Fibroblast of upper back skin (primary cell): ENCODE measurements at places on chromosomes 1 and 21.
A peak's percentile ranks its signal among the peaks of the same experiment; 100 is the strongest.

GRCh38 chr1:193706766-193707165, 520.4 kb upstream of the B3GALT2 start:
- DNase-seq: no peak

GRCh38 chr1:210446479-210446878, 117.8 kb downstream of the HHAT start:
- DNase-seq: no peak

DNA sequence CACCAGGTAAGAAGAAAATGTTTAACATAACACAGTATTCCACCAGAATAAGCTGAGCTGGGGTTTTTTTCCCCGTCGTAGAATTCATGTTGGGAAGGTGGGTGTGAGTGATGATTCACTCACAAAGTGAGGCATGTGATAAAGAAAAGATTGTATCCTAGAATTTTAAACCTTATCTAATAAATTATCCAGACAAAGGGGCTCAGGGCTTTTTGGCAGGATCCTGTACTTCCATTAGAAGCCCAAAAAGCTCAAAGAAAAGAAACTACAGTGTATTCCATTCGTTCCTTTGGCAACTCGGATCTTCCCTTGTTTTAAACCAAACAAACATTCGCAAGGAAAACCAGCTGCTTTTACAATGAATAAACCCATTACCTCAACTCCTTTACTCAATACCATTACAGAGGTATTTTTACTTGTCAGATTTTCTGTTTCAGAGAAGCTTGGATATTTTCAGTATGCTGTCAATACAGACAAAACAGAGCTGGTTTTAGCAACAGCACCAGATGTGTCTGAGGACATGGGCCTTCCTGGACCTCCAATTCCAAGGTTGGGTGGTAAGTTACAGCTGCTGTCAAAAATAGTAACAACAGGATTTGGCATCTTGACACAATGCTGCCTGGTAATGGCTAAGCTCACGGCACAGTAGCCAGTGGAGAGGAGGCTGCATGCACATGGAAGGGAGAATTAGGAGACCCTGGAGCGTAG, 159.9 kb upstream of the RUNX1 start:
- DNase-seq: peak; percentile 40

GRCh38 chr1:66374561-66375111, 159.3 kb upstream of the SGIP1 start:
- DNase-seq: peak; percentile 91

DNA sequence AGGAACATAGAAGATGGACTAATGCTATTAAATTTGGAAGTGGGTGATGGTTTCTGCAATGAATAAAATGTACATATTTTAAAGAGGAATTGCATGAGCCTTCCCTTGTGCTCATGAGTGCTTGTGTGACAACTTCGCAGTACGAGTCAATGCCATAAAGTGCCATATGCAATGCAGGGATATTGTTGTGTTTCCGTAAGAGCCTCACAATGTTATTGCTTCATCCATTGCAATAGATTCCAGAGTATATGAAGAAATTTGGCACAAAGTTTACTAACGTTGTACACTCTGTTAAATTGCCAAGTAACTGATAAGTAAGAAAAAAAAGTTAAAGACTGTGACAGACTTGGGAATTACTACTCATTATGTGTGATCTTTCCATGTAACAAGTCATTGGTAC, 22.3 kb downstream of the BTG3 start:
- DNase-seq: peak; percentile 17

DNA sequence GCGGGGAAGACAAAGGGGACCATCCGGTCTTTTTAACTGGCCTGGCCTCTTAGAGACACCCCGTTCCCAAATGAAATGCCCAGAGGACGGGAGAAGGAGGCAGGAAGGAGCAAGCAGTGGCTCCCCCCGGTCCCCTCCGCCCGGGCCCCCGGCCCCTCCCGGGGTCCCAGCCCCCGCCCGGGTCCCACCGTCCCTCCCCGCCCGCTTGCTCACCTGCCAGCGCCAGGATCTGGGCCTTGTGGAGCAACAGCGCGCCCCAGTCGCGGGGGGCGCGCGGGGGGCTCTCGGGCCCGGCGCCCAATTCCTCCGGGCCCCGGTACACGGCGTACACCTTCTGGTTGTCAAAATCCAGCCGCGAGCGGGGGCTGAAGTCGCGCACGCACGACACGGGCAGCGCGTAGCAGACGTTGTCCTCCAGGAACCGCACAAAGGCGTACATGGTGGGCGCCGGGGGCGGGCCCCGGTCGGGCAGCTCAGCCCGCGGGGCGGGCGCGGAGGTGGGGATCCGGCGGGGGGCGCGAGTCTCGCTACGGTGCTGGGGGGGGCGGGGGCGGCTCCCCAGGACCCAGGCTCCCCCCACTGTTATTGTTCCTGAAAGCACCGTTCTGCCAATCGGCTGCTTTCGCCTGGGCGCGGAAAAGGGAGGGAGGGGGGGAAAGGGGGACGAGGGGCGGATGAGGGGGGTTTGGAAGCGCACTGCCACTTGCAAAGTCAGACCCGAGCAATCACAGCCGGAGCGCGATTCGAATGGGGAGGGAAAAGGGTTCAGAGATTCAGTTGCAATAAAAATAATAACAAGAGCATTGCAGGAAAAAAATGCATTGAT, at the start of gene BEND5:
Gene BEND5 (minus strand): TSS at position 499 of the 826 bp plus-strand sequence. CDS start 60 bp downstream, at position 439.
- DNase-seq: peak; percentile 62

GRCh38 chr21:28991861-28992525, 684 bp downstream of the LTN1 start:
- no peak for DNase-seq

- DNase-seq: no peak
Measured at GRCh38 chr1:237018896-237019295, 14.7 kb upstream of the MT1HL1 start.
